ENCODE measurements at places on chromosomes 4 and X. TPM values are rescaled to one million over a fixed set of nuclear protein-coding genes. Genes with fewer than 3 reads are reported as not detected.

SLITRK4 gene
- 1.3 TPM for total RNA-seq

SULT1B1 gene
- total RNA-seq: 1.5 TPM

SRPK3 gene
- total RNA-seq: 24.6 TPM

HPSE gene
- total RNA-seq: 3.4 TPM

PCYT1B gene
- total RNA-seq: 2.4 TPM

AWAT2 gene
- total RNA-seq: not detected

RNF212 gene
- 1.9 TPM for total RNA-seq

PAGE2 gene
- total RNA-seq: not detected

HDX gene
- total RNA-seq: 3.0 TPM

NDNF gene
- total RNA-seq: 0.51 TPM

FHDC1 gene
- total RNA-seq: 0.33 TPM

CCKAR gene
- total RNA-seq: not detected

GRCh38 chrX:107731831-107732502, 43.6 kb downstream of the TSC22D3 start:
- H3K36me3 ChIP-seq: no peaks in the 10 kb centered on the region
- H3K4me3 ChIP-seq: no peak overlapping the region
- H3K27me3 ChIP-seq: no peaks in the 10 kb centered on the region
- peak; percentile 92 for DNase-seq
- H3K4me1 ChIP-seq: peaks cover 59% of the 10 kb centered on the region

- peak; percentile 18 for DNase-seq
- H3K4me1 ChIP-seq: no peaks in the 10 kb centered on the region
- H3K4me3 ChIP-seq: no peak overlapping the region
- H3K27ac ChIP-seq: no peak overlapping the region
- H3K27me3 ChIP-seq: no peaks in the 10 kb centered on the region
- no peaks in the 10 kb centered on the region for H3K36me3 ChIP-seq
Measured at GRCh38 chr4:8922481-8922880, 50.8 kb upstream of the HMX1 start.

- no peak overlapping the region for H3K27ac ChIP-seq
- H3K4me1 ChIP-seq: no peaks in the 10 kb centered on the region
- no peak for DNase-seq
- no peaks in the 10 kb centered on the region for H3K36me3 ChIP-seq
- H3K27me3 ChIP-seq: no peaks in the 10 kb centered on the region
- H3K4me3 ChIP-seq: no peak overlapping the region
Measured at GRCh38 chrX:19865567-19866363, 21.6 kb downstream of the SH3KBP1 start.

- peak; percentile 93 for DNase-seq
- peak overlapping the region; percentile 74 for H3K4me3 ChIP-seq
- peak overlapping the region; percentile 72 for H3K27ac ChIP-seq
- H3K4me1 ChIP-seq: peaks cover 22% of the 10 kb centered on the region
- H3K36me3 ChIP-seq: no peaks in the 10 kb centered on the region
- no peaks in the 10 kb centered on the region for H3K27me3 ChIP-seq
Measured at GRCh38 chrX:68827848-68828624, 785 bp upstream of the EFNB1 start.

DNA sequence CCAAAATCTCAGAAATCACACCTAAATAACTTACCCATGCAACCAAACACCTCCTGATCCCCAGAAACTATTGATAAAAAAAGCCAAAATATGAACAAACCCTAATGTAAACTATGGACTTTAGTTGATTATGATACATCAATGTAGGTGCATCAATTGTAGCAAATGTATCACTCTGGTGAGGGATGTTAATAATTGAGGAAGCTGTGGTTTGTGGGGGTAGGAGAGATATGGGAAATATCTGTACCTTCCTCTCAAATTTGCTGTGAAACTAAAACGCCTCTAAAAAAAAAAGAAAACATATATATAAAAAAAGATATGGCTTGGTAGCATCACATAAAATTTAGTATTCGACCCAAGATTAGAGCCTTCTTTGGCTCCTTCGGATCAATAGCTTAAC, 144.3 kb upstream of the CPEB2 start:
- peaks cover 10% of the 10 kb centered on the region for H3K4me1 ChIP-seq
- no peaks in the 10 kb centered on the region for H3K36me3 ChIP-seq
- H3K27me3 ChIP-seq: no peaks in the 10 kb centered on the region
- no peak overlapping the region for H3K27ac ChIP-seq
- H3K4me3 ChIP-seq: no peak overlapping the region
- DNase-seq: no peak

DNA sequence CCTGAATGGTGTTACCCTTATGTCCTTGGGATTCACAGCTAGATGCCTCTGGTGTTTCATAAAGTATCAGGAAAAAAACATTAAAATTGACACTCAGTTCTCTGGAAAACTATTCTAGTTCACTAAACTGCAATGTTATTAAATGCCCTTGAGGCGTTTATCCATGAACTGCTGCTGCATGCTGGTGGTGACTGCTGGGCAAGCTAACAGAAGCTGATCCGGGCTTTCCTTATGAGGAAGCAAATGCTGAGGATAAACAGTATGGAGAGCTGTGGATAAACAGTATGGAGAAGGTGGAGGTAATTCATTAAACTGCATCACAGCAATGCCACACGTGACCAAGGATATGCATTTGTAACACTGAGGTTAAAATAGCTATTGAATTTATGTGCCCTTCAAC, 227.0 kb downstream of the NR3C2 start:
- no peaks in the 10 kb centered on the region for H3K36me3 ChIP-seq
- no peak overlapping the region for H3K4me3 ChIP-seq
- H3K4me1 ChIP-seq: peaks cover 25% of the 10 kb centered on the region
- no peaks in the 10 kb centered on the region for H3K27me3 ChIP-seq
- DNase-seq: no peak

DNA sequence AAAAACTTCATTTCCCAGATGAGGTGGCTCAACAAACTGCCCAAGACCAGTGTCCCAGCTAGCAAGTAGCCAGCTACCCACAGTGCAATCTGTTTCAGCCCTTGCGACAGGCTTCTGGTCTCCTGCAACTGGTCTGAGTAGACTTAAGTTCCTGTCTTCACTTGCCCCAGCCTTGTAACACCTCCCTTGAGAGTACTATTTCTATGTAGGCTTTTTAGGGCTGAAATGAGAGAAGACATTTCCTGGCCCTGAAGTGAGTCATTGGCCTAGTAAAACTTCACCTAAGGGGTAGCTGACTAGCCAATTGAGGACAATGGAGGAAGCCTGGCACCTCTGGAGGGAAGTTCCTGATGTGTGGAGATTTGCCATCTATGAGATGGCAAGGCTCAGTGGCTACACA, 80.1 kb upstream of the STIM2 start:
- peaks cover 5% of the 10 kb centered on the region for H3K4me1 ChIP-seq
- DNase-seq: no peak
- H3K4me3 ChIP-seq: no peak overlapping the region
- peak overlapping the region; percentile 33 for H3K27ac ChIP-seq

DNA sequence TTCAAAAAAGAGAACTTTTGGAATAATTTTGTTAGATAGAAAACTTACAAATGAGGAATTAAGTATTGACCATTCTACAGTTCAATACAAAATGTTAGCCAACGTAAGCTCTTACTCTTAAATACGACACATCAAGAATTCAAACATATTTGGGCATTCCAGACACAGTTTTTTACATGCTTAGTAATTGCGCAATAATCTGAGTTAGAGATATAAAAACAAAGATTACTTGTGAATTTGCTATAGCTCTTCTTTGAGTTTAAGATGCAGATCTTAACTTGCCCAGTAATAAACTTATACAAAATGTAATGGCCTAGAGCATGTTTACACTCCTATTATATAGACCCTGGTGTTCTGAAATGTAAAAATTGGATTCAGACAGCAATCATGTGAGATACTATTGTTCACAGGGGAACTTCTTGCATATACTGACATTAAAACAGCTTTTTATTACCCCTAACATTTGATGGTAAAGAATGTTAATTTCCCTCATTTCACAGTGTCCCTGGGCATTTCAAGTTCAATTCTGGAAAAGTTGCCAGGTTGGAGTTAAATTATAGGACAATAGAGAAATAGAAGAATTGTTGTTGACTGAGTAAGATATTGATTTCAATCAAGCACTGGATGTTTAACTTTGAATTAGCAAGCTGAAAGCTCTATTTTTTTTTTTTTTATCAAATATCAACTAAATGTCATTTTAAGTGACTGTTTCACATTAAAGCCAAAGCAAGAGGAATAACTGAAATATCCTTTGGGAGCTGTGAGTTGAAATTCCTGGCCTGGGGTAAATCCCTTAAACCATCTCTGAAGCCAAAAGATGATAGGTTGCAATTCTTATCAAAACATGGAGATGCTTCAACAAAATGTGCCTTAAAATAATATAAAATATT, 910 bp downstream of the HPGDS start:
- no peak overlapping the region for H3K27ac ChIP-seq
- DNase-seq: no peak
- no peaks in the 10 kb centered on the region for H3K27me3 ChIP-seq
- H3K4me3 ChIP-seq: no peak overlapping the region
- H3K36me3 ChIP-seq: no peaks in the 10 kb centered on the region

- DNase-seq: peak; percentile 96
- H3K36me3 ChIP-seq: no peaks in the 10 kb centered on the region
- peaks cover 19% of the 10 kb centered on the region for H3K4me1 ChIP-seq
Measured at GRCh38 chr4:38319456-38320342, 344.3 kb upstream of the KLF3 start.

- no peaks in the 10 kb centered on the region for H3K36me3 ChIP-seq
- no peak overlapping the region for H3K4me3 ChIP-seq
- H3K27me3 ChIP-seq: no peaks in the 10 kb centered on the region
- no peak overlapping the region for H3K27ac ChIP-seq
- no peak for DNase-seq
- no peaks in the 10 kb centered on the region for H3K4me1 ChIP-seq
Measured at GRCh38 chrX:73525928-73526690, 36.9 kb upstream of the CHIC1 start.

DNA sequence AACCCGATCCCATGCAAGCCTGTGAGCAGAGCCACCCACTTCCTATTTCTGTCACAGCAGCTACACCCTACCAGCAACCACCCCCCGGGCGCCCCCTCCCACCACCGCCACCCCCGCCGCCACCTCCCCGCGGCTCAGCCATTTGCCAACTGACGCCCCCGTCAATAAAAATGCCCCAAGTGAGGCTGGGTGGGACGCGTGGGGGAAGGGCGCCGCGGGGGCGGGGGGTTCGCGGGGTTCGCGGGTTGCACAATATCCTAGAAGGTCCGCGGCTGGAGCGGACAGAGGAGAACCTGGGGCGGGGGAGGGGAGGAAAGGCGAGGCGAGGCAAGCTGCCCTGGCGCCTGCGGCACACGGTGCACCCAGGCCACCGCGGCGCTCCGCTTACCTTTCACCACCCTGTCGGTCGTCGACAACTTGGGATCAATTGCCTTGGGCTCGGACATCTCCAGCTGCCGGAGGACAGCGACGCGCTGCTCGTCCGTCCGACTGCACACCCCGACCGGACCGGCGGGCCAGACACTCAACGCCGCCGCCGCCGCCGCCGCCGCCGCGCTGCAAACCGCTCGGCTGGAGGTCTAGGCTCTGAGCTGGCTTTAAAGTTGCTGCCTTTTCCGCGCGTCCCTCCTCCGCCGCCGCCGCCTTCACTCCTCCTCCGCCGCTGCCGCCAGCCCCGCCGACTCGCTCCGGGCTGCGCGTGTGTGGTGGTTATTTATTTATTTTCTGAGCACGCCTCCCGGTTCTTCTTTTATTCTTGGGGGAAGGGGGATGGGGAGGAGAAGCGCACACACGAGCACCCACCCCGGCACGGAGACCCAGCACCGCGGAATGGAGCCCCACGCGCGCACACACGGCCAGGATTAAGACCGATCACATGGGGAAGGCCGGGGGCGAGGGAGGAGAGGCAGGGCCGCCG, 717 bp downstream of the PPP3CA start:
- H3K36me3 ChIP-seq: no peaks in the 10 kb centered on the region
- peak overlapping the region; percentile 94 for H3K27ac ChIP-seq
- peaks cover 9% of the 10 kb centered on the region for H3K4me1 ChIP-seq
- peak overlapping the region; percentile 65 for H3K4me3 ChIP-seq
- DNase-seq: peak; percentile 61
- H3K27me3 ChIP-seq: no peaks in the 10 kb centered on the region

DNA sequence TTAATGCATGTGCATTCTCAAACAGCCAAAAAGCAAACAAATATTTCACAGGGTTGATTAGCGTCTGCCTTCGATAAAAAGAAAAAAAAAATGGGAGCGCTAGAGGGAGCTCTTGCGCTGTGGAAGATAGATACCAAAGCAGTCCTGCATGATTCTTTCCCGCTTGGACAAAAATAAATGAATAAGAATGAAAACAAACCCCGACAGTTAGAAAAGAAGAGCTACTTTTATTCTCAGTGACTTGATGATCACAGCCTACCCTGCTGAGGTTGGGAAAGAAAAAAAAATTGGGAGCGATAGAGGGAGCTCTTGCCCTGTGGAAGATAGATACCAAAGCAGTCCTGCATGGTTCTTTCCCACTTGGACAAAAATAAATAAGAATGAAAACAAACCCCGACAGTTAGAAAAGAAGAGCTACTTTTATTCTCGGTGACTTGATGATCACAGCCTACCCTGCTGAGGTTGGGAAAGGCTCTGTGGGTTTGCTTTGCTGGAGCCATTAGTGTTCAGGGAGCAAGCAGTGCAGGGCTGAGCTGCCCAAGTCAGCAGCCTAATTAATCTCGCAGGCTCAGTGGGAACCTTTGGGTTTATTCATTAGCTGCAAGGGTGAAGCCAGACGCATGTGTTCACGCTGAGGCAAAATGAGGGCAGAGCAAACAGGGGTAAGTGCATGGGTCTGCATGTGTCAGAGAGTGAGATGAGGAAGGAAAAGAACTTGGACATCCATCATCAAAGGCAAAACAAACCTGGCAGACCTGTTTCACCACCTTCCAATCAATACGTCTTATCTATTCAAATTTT, 249.3 kb upstream of the PRKX start:
- no peaks in the 10 kb centered on the region for H3K27me3 ChIP-seq
- no peak for DNase-seq
- no peaks in the 10 kb centered on the region for H3K4me1 ChIP-seq
- no peak overlapping the region for H3K4me3 ChIP-seq

- no peak for DNase-seq
- no peak overlapping the region for H3K27ac ChIP-seq
- peaks cover 27% of the 10 kb centered on the region for H3K4me1 ChIP-seq
- no peaks in the 10 kb centered on the region for H3K36me3 ChIP-seq
Measured at GRCh38 chr4:154490234-154490582, 1.4 kb downstream of the DCHS2 start.

GRCh38 chr4:94525993-94526728, 74.4 kb downstream of the PDLIM5 start:
- H3K4me1 ChIP-seq: no peaks in the 10 kb centered on the region
- H3K4me3 ChIP-seq: no peak overlapping the region
- peak overlapping the region; percentile 70 for H3K27ac ChIP-seq

- H3K27me3 ChIP-seq: no peaks in the 10 kb centered on the region
- no peak overlapping the region for H3K27ac ChIP-seq
- DNase-seq: no peak
Measured at GRCh38 chrX:28177202-28177601, 196.0 kb upstream of the DCAF8L1 start.

- H3K4me1 ChIP-seq: no peaks in the 10 kb centered on the region
- no peak for DNase-seq
- H3K27me3 ChIP-seq: no peaks in the 10 kb centered on the region
- no peak overlapping the region for H3K4me3 ChIP-seq
Measured at GRCh38 chrX:16113978-16114565, 9.3 kb upstream of the GRPR start.

Data from right atrium auricular region (tissue), 2 donors.